Fibroblast of skin of abdomen (primary cell): ENCODE measurements at places on chromosomes 1 and 21.

DNA sequence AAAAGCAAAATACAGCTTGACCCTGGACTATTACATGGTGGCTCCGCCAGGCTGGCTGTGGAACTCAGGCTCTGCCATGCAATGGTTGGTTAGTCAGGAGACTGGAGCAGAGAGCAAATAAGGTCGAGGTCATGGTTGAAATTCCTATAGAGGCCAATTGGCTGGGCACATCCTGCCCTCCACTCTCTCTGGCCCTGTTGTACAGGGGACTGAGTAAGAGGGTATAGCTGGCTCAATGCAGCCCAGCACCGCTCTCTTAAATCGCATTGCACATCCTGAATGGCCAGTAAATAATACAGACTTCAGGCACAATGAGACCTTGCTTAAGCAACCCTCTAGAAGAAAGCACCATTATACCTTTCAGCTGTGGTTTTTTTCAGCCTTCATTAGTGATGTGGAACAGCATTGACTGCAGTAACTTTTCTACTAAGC lies 59.3 kb upstream of the PPP2R5A start:
- DNase-seq: no peak

DNA sequence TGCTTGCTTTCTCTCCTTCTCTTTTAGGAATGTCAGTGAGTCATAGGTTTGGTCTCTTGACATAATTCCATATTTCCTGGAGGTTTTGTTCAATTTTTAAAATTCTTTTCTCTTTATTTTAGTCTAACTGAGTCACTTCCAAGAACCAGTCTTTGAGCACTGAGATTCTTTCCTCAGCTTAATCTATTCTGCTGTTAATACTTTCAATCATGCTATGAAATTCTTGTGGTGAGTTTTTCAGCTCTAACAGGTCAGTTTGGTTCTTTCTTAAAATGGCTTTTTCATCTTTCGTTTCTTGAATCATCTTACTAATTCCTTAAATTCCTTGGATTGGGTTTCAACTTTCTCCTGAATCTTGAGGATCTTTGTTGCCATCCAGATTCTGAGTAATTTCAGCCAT lies 321.0 kb downstream of the PTBP2 start:
- DNase-seq: peak; percentile 56

DNA sequence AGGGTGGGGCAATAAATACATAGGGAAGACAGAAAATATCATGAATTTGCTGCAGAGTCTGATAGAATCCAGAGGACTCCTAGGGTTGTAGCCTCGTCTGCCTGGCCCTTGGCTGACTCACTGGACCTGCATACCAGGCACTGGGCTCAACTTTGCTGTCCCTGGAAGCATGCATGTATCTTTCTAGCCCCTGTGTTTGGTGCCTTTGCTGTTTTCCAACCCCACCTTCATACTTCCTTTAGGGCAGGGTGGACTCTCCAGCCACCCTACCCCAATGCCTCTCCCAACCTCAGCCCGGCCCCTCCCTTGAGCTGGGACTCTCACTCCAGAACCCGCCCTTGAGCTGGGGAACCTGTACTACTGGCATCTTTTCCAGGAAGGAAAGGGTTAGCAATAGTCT lies 1.2 kb downstream of the RAB25 start:
- DNase-seq: no peak

DNA sequence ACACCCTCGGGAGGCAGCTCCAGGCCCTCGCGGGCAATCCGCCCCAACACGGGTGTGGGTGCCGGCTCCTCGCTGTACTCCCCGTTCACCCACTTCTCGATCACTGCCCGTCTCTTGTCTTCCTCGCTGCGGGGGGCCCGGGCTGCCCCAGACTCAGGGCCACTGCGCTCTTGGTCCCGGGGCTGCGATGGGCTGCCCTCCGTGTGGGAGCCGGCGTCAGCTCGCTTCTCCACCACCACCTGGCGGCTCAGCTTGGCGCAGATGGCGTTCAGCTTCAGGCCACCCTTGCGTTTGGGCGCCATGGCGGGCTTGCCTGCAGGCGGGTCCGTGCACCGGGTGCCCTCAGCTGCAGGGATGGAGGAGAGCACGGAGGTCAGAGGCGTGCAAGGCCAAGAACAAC lies 131.2 kb downstream of the CASZ1 start:
- DNase-seq: no peak

GRCh38 chr1:236204039-236204438 lies 61.7 kb downstream of the GPR137B start:
- peak; percentile 6 for DNase-seq

DNA sequence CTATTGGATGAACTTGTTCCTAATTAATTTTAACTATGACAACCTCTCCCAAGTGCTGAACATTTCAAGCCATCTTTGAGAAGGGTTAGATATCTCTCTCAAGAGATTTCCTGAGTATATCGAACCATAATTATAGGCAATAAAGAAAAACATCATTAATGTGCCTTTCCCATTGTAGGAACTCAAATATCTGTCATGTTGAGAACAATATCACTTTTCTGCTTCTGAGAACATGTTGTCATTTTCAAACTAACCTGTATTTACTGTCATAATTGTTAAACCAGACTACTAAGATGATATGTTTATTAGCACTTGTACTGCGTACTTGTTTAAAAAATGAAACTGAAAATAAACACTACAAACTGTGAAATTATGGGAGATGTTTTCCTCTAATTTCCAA lies 4.3 kb downstream of the EPS15 start:
- no peak for DNase-seq

GRCh38 chr1:58848818-58849411 lies 65.1 kb upstream of the JUN start:
- DNase-seq: peak; percentile 100

GRCh38 chr1:204025917-204026707 lies 46.8 kb upstream of the SOX13 start:
- no peak for DNase-seq

GRCh38 chr1:209539576-209539975 lies 43.9 kb upstream of the CAMK1G start:
- DNase-seq: no peak

DNA sequence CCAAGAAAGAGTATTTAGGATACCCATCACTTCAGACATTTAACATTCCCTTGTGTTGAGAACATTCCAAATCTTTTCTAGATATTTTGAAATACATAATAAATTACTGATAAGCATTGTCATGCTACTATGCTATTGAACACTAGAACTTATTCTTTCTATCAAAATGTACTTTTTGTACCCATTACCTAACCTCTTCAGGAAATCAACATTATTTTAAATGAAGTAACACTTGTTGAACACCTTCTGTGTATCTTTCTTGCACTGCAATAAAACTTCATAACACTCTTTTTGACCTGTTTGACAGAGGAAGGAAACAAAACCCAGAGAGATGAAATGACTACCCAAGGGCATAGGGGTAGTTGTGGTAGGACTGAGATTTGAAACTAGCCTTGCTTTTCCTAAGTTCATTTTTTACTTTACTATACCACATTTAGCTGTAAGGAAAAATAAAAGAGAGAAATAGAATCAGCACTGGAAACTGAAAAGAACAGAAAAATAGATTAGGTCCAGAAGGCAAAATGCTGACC lies 99.4 kb downstream of the UCHL5 start:
- DNase-seq: no peak

DNA sequence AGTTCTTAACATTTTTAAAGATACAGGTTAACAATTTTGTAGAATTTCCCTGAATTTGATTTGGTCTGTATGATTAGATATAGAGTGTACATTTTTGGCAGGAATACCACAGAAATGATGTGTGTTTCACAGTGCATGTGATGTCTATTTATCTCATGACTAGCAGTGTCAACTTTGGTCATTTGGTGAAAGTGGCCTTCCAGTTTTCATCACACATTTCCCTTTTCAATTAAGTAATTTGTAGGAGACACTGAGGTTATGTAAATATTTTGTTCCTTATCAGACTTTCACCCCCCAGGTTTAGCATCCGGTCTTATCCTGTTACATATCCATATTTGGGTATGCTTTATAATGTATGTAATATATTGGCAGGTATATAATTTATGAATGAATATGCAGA lies 41.8 kb downstream of the MAP3K7CL start:
- no peak for DNase-seq

DNA sequence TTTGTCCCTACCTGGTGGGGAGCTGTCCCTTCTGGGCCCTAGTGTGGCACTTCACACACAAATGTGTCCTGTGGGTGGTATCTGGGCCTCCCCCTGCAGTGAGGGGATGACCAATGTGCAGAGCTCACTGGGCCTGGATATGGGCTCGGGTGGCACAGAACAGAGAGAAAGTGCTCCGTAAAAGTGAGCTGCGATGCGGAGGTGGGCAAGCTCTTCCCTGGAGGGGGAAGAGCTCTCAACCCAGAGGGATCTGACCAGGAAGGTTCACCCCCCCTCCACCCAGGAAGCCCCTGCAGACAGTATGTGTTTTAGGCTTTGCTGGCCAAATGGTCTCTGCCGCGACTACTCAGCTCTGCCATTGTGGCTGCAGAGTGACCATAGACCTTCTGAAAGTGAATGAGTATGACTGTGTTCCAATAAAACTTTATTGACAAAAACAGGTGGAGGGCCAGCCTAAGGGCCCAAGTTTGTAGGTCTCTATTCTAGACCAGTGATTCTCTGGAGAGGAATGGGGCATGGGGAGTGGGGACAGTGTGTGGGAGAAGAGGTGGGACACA lies 8.6 kb upstream of the ITGB2 start:
- DNase-seq: no peak

DNA sequence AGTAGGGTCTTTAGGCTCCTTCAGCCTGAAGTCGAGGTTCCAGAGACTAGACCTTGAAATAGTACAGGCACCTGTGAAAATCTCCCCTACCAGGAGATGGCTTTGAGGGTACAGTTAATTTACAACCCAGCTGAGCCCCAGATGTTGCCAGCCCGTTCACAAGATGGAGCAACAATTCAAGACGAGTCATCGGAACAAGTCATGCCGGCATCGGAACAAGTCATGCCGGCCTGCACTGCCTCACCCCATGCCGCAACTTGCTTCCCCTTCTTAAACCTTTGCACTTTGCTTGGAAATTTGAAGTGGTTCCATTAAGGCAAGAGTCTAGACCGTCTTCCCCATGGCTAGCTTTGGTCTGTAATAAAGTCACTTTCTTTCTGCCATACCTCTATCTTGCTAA lies 16.0 kb downstream of the HHAT start:
- DNase-seq: no peak

DNA sequence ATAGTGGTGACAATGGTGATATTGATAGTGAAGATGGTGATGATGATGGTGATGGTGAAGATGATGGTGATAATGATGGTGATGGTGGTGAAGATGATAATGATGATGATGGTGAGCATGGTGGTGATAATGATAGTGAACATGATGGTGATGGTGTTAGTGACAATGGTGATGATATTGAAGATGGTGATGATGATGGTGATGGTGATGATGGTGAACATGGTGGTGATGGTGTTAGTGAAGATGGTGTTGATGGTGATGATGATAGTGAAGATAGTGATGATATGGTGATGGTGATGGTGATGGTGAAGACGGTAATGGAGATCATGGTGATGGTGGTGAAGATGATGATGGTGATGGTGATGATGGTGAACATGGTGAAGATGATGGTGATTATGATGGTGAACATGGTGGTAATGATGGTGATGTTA lies 259.2 kb downstream of the MATN1 start:
- no peak for DNase-seq

GRCh38 chr1:27603309-27603680 lies 649 bp downstream of the AHDC1 start:
- DNase-seq: no peak

DNA sequence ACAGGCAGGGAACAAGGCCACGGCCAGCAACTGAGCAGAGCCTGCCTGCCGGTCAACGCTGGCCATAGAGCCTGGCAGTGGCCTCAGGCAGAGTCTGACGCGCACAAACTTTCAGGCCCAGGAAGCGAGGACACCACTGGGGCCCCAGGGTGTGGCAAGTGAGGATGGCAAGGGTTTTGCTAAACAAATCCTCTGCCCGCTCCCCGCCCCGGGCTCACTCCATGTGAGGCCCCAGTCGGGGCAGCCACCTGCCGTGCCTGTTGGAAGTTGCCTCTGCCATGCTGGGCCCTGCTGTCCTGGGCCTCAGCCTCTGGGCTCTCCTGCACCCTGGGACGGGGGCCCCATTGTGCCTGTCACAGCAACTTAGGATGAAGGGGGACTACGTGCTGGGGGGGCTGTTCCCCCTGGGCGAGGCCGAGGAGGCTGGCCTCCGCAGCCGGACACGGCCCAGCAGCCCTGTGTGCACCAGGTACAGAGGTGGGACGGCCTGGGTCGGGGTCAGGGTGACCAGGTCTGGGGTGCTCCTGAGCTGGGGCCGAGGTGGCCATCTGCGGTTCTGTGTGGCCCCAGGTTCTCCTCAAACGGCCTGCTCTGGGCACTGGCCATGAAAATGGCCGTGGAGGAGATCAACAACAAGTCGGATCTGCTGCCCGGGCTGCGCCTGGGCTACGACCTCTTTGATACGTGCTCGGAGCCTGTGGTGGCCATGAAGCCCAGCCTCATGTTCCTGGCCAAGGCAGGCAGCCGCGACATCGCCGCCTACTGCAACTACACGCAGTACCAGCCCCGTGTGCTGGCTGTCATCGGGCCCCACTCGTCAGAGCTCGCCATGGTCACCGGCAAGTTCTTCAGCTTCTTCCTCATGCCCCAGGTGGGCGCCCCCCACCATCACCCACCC lies at the start of gene TAS1R3:
TSS of gene TAS1R3 (plus strand) at position 213 of the 898 bp plus-strand sequence. CDS start at position 279, 66 bp downstream.
- DNase-seq: no peak

GRCh38 chr1:60065199-60065598 lies 8.4 kb downstream of the C1orf87 start:
- DNase-seq: no peak

DNA sequence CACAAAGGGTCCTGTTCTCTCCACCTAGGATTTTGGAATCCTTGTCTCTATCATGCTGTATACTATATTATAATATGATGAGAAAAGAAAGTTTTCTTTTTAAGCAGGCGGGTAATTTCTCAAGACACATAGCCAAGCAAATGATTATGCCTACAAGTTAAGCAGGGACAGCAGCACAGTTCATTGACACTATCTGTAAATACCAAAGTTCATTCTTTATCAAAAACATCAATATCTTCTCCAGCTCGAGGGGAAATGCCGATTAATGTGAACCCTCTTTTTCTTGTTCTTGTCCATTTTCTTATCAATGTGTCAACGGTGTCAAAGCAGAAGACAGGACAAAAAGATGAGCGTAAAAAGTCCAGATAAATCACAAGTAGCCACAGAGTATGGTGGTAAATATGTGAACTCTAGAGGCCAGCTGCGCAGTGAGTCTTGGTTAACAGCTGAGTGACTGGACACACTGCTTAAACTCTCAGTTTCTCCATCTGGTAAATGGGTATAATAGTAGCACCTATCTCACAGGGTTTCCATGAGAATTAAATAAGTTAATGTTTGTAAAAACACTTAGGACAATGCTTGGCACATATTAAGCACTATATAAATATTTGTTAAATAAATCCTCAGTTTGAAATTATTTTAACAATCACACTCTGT lies 30.9 kb downstream of the LPAR3 start:
- no peak for DNase-seq

GRCh38 chr1:165456114-165456513 lies 11.2 kb upstream of the RXRG start:
- DNase-seq: no peak
